HFFc6 (cell line): ENCODE measurements at places on chromosomes 7 and 10.

GRCh38 chr7:36272567-36273269, 116.9 kb upstream of the ANLN start:
- DNase-seq = peak; percentile 46

DNA sequence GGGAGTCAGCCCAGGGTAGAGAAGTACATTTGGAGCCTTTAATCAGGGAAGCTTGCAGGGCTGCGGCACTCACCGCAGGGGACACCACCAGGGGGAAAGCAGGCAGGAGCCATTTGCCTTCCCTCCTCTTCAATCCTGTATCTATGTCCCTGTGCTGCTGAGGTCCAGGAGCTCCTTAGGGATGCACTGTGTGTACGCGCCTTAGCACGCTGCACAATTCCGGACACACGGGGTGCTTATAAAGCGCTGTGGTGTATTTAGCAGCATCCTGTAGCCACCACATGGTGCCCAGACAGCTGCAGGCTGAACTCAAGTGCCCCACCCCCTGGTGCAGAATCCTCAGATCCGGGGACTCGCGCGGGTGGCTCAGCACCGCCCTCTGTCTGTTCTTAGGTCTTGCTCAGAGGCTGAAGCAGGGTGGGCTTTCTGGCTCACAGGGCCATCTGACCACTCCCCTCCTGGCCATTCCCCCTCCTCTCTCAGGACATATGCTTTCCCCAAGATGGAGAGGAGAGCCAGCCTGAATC, 421.4 kb downstream of the SDK1 start:
- DNase-seq = no peak

GRCh38 chr10:10865913-10866312, 151.8 kb upstream of the CELF2 start:
- DNase-seq = no peak

DNA sequence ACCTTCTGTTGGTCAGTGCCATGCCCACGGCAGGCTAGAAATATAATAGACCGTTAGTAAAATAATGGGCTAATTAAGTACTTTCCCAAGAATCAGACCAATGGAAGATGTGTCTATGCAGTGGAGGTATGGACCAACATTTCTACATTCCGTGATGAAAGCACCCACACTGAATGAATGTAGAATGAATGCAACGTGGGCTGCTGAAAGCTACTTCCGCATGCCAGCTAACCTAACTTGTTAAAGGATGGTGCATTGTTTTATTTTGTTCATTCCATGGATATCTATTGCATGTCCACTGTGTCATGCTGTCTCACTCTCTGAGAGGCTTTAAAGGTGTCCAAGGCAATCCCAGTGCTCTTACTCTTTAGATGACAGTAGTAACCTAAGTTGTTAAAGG, 112.9 kb upstream of the CAV2 start:
- no peak for DNase-seq

DNA sequence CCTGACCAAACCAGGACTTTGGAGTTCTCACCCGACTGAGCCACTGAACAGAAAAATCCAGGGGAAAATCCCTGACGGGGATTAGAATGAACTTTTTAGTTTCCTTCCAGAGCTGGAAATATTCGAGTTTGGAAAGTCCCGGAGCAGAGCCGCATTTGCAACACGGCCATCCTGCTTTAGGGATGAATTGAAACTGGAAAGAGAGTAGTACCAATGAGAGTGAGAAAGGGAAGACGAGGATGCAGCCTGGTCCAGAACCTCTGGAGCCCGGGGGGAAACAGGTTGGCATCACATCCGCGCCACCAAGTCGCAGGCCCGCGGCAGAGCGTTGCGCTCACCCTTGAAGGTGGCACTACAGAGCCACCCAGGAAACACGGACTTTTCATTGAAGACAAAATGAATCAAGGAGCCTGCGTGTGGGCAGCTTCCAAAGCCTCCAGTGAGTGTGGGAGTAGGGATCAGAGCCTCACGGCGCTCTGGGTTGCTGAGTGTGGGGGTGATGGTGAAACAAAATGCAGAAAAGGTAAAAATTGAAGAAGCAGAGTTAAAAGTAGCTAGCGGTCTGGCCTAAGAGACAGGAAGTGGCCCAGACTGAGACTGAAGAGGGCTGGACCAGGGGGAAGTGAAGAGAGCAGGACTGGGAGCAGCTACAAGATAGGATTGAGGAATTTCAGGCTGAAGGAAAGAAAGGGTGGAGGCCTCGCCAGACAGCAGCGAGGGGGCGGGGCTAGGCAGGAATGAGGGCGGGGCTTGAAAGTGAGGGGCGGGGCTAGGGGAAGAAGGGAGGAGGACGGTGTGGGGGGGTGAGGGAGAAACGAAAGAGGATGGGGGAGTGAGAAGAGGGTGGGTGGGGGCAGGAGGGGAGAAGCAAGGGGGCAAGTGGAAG, 1.8 kb downstream of the SMURF1 start:
- peak; percentile 60 for DNase-seq

GRCh38 chr10:71848325-71849275, 2.5 kb downstream of the PSAP start:
- no peak for DNase-seq

- DNase-seq = no peak
Observed at GRCh38 chr10:82953909-82954308, 1078.9 kb downstream of the NRG3 start.

- DNase-seq = no peak
Observed at GRCh38 chr7:105622106-105622731, 40.9 kb upstream of the EFCAB10 start.

GRCh38 chr7:30647589-30648364, 34.5 kb downstream of the CRHR2 start:
- no peak for DNase-seq

DNA sequence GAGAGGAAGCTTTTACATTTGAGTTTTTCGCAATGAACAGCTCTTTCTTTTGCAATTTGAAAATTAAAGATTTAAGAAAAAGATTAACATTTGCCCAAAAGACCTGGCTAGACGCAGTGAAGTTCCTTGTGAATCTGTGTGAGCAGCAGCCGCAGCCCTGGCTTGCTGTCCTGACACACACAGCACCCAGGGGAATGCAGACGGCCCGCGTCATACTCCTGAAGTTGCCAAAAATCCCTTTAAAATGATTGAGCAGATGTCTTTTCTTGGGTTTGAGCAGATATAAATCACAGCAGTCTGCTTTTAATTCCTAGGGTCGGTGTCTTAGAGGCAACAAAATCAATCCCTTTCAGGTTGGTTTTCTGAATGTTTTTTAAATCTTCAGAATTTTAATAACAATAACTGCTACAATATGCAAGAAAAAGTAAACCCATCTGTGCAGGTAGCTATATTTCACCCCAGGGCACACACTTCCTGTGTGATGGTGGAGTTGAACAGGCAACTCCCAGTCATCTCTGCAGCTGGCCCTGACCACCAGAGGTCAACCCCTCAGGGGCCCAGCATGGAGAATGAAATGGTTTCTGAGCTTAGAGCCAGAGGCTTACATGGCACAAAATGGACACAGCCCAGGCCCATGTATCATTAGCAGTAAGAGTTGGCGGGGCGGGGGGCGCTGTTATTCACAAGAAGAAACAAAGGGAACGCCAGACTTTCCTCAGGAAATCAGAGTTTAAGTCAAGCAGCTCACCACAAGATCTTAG, 32.2 kb upstream of the TRIL start:
- DNase-seq = no peak

- DNase-seq = no peak
Observed at GRCh38 chr7:157752832-157753291, 416.1 kb downstream of the DNAJB6 start.

DNA sequence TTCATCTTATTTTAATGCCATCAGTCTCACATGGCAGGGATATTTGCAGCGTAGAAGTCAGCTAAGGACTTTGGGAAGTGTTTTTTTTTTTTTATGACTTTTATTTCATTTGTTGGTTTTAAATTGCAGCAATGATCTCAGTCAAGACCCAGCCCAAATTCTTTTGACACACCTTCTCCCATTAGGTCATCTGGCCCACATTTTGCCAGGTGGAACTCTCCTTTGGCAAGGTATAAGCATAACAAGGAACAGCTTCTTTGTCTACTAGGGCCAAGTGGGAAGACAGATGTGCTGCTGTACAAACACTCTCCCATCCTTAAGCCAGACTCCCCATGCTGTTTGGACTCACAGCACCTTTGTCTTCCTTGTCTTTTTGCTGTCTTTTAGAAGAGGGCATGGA, 41.8 kb downstream of the PLEKHA8 start:
- DNase-seq = no peak

DNA sequence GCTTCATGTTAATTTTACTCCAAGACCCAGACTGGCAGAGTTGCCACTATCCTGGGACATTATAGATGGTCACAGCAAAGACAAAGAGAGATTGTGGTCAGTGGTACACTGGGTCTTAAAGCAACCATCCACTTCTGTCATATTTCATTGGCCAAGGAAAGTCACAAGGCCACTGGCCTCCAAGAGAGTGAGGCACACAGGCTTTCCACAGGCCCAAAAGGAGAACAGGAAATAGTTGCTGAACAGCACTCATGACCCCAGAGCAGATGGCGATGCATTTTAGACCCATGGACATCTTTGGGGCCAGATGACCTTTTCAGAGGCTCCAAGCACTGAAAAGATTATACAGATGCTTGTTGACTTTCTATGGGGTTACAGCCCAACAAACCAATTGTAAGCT, 97.4 kb downstream of the ARID5B start:
- DNase-seq = no peak

- DNase-seq = no peak
Observed at GRCh38 chr10:121102706-121103105, 251.5 kb downstream of the WDR11 start.

- DNase-seq = peak; percentile 77
Observed at GRCh38 chr10:10824591-10825148, 193.0 kb upstream of the CELF2 start.

DNA sequence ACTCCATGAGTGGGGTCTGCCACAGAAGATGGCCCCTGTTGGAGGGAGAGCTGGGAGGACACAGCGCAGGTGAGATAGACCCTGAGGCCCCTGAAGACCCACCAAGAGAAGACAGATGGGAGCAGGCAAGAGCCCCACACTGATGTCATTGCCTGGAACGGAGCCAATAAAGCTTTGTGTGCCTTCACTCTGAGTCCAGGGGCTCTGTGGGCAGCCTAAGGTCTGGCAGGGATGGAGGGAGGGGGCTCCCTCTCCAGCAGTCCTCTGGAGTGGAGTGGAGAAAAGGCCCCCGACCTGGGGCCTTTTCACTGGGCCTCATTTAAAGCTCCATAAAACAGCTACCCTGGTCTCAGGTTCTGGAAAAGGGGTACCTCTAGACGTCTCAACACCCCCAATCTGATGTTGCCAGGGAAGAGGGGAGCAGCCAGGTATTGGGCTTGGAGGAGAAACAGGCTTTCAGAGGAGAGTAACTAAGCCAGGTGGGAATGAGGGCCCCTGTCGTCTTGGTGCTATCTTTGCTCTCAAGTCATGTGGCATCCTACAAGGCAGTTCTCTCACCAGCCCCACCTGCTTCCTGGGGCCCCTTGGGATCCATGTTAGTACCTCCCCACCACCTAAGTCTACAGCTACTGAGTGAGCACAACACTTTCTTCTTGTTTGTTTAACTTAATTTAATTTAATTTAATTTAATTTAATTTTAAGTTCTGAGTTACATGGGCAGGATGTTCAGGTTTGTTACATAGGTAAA, 1.4 kb downstream of the C10orf62 start:
- DNase-seq = no peak

DNA sequence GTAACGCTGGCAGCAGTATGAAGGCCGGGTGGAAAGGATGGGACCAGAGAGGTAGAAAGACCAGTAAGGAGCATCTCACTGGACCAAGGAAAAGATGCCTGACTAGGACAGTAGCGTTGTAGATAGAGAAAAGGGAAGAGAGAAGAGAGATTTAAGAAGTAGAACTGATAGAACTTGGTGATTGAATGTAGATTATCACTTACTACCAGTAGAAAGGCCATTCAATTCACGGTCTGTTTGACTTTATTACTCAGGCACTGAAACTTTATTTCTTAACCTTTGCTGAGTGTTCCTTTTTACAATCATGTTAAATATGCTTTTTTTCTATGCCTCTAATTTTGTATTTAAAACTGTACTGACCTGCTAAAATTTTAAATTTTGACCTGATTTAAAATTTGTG, 12.2 kb downstream of the MCU start:
- no peak for DNase-seq

DNA sequence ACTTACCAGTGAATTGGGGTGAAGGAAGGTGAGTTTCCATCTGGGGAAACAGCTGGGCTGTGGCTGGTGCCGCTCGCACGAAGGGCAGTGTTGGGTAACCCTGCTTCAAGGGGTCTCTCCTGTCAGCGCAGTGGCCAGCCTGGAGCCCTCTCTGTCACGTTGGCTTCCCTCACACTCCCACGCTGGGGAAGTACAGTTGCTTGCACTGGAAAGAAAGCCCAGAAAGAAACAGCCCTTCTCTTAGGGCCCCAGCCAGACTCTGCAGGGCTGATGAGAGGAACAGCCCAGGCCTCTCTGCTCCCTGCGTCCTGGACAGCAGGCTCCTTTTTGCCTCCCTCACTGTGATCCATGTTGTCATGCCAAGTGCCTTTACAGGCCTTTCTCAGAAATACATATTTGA, 40.3 kb upstream of the TRIM8 start:
- no peak for DNase-seq

- DNase-seq = no peak
Observed at GRCh38 chr10:107771066-107771465, 606.6 kb upstream of the SORCS1 start.
